Liver (tissue), 10 donors: ENCODE measurements at places on chromosomes 2 and 18.

DNA sequence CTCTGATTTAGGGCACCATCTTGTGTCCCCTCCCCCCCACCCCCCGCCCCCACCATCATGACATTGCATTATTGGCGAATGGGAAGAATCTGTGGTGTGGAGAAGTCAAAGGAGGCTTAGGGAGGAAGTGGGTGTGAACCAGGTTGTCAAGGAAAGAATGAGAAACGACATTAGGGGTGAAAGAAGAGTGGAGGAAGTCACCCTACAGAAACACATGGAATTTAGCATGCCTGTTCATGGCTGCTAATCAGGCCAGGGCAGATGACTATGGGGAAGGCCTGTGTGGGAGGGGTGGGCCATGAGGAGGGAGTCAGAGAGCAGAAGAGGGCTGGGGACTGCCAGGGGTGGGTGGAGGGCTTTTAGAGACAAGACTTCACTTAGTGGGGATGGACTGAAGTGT is 81.6 kb downstream of the AOX1 start:
- DNase-seq: no peak

DNA sequence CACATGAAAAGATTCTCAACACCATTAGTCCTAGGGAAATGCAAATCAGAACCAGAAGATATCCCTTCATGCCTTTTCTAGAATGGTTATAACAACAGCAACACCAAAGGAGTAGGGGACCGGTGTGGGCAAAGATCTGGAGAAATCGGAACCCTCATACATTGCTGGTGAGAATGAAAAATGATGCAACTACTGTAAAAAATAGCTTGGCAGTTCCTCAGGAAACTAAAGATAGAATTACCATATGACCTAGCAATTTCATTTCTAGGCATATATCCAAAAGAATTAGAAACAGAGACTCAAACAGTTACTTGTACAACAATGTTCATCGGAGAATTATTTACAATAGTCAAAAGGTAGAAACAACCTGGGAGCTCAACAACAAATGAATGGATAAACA is 29.2 kb upstream of the CDH7 start:
- DNase-seq: no peak

DNA sequence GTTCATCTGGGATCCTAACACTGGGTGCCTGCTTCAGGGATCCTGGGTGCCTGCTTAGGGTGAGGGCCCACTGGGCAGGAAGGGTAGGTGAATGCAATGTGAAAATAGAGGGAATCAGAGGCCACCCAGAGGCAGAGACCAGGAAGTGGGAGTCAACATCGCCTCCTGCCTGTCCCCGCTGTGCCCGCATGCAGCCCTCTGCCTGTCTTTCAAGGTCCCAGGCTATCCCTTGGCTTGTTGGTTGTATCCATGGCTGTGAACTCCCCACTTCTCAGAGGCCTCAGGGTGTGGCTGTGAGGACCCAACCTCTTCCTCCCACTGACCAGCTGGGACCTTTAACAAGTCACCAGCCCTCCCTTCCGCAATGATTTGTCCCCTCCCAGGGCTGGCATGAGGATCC is 26.5 kb downstream of the PSD4 start:
- no peak for DNase-seq

GRCh38 chr2:3172265-3172935 is 205.2 kb downstream of the EIPR1 start:
- no peak for DNase-seq

- no peak for DNase-seq
These were observed 53.9 kb downstream of the PRKRA start for GRCh38 chr2:178397002-178397605.

- no peak for DNase-seq
These were observed 109.5 kb downstream of the CDC42EP3 start for GRCh38 chr2:37561615-37562569.

- no peak for DNase-seq
These were observed 26.8 kb upstream of the SLC9A2 start for GRCh38 chr2:102592601-102593000.

DNA sequence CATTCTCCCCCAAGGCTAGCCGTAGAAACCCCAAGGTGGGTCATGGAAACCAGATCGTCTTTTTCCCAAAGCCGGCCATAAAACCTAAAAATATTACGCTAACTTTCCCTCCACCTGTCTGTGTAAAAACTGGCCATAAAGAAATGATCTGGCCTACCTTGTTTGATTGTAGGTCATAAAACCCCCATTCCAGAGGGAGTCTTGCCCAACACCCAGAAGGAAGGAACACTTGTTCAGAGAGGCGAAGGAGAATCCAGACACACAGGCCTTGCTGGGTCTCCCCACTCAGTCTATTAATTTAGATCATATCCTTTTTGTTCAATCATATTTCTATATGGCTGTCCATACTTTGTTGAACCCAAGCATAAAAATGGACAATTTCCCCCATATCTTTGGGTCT is 344.7 kb downstream of the HRH4 start:
- no peak for DNase-seq

- no peak for DNase-seq
These were observed 450.2 kb downstream of the PLCL1 start for GRCh38 chr2:198254536-198255090.

GRCh38 chr2:79084495-79085135 is 3.2 kb downstream of the REG1B start:
- DNase-seq: no peak

DNA sequence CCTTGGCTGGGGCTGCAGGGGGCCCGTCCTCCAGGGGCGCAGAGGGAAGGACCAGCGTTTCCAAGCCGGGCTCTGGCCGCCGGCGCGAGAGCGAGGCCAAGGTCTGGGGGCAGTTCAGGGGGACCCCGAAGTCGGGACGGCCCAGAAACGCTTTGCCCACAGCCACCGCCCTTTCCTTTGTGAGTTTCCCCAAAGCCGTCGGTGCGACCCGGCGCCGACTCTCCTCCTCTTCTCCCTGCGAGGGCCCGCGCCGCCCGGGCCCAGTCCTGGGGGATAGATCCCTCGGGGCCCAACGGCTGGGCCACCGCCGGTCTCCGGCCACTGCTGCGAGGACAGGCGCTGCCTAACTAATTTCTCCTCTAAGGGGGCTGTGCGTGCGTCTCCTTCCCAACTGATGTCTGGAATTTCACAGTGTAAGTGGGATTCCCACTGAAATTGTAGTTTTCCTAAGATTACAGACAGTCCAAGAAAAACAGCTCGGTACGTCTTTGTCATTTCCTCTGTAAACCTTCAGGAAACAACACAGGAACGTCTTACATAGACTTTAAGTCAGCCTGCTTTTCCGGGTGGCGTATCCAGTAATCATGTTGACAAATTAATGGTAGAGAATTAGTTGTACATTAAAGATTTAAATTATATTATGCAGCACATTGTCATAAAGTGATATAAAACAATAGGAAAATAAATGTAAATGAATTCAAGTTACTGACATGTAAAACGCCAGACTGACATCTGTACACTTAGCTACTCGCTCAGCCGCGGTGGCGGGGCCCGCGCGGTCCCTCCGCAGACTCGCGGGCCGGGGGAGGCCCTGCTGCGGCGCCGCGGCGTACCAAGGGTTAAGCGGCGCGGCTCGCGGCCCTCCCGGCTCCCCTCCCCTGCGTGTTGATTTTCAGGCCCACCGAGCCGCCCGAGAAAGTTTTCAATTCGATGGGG is 139.4 kb upstream of the SIX3 start:
- DNase-seq: no peak

DNA sequence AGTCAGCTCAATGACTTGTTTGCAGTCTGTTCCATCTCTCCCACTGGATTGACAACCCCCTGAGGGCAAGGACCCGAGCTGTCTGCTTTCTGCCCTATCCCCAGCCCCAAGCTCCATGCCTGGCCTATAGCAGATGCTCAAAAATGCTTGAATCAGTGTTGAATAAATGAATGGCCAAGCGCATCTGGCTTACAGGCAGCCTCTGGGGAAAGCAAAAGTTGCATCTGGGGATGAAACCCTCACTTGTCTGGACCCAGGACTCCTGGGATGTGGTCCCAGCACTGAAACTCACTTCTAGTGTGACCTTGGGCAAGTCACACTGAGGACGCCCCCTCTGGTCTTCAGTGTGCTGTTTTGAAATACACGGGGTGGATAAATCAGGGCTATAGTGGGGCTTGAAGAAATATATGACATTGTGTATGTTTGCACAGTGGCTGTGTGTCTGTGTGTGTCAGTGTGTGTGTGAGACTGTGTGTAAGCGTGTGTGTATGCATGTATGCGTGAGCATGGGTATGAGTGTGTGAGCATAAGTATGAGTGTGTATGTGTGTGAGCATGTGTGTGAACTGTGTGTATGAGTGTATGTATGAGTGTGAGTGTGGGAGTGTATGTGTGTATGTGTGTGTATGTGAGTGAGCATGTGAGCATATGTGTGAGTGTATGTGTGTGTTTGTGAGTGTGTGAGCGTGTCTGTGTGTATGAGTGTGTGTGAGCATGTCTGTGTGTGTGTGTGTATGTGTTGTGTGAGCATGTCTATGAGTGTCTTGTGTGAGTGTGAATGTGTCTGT is 27.8 kb upstream of the TNS1 start:
- DNase-seq: no peak

GRCh38 chr2:238299803-238300202 is 11.4 kb upstream of the PER2 start:
- no peak for DNase-seq

DNA sequence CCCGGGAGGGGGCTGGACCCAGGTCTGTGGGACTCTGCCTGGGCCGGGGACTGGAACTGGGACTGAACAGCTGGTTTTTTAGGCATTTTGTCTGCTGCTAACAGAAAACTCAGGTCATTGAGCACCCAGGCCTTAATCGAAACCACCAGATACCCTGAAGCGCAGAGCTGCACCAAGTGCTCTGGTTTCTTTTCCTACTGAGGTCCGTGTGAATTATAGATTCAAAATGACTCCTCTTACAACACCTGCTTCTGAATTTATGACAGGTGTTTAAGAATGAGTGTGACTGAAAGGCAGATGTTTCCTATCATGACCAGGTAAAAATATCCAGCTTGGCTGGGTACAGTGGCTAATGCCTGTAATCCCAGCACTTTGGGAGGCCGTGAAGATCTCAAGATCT is 47.8 kb downstream of the TRAPPC12 start:
- DNase-seq: no peak

DNA sequence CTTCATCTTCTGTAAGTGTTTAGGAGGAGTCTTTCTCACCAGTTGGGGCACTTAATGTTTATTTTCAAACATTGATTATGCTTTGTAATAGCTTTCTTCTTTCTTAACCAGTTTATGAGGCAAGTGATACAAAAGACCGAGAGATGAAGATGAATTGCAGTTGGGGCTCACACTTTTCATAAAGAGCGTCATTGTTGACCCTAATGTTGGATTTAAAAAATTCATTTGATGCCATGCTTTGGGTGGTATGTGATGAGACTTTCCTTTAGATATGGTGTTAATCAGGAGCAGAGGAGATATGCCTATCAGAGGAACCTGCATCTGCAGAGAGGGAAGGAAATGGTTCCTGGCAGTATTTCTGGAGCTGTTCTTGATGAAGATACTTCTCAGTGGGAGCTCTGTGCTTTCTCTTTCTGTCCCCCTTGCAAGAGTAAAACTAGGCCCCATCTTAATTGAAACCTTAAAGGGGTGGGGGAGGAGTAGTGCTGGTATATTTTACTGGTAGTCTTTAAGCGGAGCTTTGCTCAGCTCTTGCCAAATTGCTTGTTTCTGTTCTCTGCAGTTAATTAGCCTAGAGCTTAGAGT is 2.3 kb downstream of the EML4 start:
- no peak for DNase-seq

GRCh38 chr2:154495455-154495868 is 203.0 kb upstream of the KCNJ3 start:
- no peak for DNase-seq

GRCh38 chr2:101821059-101821805 is 123.7 kb downstream of the MAP4K4 start:
- DNase-seq: no peak

DNA sequence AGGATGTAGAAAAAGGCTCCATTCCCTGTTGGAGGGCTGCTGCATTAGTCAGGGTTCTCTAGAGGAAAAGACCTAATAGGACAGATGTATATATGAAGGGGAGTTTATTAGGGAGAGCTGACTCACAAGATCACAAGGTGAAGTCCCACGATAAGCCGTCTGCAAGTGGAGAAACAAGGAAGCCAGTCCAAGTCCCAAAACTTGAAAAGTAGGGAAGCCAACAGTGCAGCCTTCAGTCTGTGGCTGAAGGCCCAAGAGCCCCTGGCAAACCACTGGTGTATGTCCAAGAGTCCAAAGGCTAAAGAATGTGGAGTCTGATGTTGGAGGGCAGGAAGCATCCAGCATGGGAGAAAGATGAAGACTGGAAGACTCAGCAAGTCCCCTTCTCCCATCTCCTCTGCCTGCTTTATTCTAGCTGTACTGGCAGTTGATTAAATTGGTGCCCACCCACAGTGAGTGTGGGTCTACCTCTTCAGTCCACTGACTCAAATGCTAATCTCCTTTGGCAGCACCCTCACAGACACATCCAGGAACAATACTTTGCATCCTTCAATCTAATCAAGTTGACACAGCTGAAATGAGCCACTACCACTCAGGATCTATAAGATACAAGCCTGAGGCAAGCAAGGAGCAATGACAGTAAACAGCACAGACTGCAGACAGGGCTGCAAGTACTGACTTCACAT is 30.0 kb upstream of the ATG16L1 start:
- no peak for DNase-seq

GRCh38 chr2:231413921-231414476 is 18.5 kb downstream of the B3GNT7 start:
- no peak for DNase-seq

DNA sequence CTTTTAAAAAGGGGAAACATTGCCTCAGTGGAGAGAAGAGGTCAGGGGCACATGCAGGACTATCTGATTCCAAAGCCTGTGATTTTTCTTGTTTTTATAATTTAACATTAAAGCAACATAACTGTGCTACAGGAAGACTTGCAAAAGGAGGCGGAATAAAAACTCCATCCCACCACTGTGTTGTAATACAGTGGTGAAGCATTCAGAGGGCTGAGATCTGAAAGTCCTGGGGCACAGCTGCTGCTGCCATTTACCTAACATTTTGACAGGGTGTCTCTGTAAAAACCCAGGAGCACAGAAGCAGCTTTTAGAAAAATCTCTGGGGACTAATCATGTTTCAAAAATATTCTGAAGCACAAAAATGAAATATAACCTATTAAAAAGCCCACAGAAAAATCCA is 97.6 kb downstream of the GRB14 start:
- DNase-seq: no peak

GRCh38 chr2:18940184-18940583 is 350.8 kb upstream of the NT5C1B start:
- DNase-seq: no peak
